Stimulated activated CD8-positive, alpha-beta memory T cell treated with anti-CD3 and anti-CD28 coated beads, Interleukin-4, amount 100 ng/mL, for 4 hours (primary cell): ENCODE measurements at places on chromosomes 1 and 21.

GRCh38 chr21:39452970-39453342, 1.2 kb downstream of the SH3BGR start:
- DNase-seq = no peak

DNA sequence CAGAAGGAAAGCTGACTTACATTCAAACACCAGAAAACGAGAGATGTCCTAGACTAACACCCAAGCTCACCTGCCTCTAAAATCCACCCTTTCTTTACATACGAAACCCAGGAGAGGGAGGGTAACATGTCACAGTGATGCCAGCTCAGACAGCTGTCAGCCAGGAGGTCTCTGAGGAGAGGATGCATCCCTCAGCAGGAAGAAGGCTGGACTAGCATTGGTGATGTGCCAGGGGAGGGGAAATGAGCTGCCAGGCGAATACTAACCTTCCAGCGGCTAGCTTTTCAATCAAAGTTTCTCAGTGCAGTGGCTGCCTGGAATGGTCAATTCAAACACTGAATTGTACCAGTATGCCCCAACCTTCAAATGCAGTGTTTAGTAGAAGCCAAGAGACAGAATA, 3.6 kb upstream of the UBE2G2 start:
- DNase-seq = no peak

DNA sequence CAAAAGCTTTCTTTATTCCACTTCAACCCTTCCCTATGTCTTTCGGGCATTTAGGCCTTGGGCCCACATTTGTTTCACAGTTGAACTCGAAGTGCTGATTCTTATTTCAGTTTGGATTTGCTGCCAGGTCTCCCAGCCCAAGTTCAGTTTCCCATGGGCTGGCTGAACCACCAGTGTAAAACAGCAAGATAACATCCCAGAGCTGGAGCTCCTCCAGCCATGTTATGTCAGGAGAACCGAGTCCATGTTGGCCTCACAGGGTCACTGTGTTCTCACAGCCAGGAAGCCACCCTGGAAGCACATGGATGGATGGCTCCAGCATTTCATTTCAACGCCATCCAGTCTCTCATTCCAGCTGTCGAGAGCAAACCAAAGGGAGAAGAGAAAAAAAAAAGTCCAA, 45.2 kb upstream of the RXRG start:
- no peak for DNase-seq

DNA sequence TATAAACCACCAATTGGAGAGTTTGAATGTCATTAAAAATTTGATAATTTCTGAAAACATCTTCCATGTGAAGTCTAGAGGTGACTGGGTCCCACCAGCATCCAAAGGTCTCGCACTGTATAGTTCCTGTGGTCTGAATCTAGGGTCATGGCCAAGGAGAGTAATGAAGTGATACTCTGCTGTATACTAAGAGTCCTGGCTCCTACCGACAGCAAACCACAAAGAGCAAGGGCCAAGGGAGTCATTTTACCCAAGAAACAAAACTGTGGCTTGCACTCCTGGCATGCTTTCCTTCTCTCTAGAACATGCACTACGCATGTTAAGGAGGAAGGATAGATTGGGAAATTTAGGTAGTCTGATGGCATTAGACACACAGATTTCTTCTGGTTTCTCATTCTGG, 115.6 kb downstream of the BRINP2 start:
- DNase-seq = no peak

DNA sequence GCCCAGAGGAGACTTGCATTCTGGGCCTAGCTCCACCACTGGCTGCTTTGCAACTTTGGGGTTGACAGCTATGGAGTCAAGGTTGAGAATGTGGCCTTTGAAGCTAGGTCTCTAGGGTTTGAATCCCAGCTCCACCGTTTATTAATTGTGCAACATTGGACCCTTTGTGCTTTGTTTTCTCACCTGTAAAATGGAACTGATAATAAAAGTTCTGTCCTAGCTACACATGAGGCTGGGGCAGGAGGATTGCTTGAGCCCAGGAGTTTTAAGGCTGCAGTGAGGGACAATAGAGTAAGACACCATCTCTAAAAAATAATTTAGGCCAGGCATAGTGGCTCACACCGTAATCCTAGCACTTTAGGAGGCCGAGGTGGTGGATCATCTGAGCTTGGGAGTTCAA, 15.2 kb upstream of the LMNA start:
- no peak for DNase-seq

- no peak for DNase-seq
These were observed 119.6 kb downstream of the TOMM20 start for GRCh38 chr1:235009074-235009473.

- DNase-seq = no peak
These were observed 60.5 kb downstream of the SYT2 start for GRCh38 chr1:202649553-202650392.

DNA sequence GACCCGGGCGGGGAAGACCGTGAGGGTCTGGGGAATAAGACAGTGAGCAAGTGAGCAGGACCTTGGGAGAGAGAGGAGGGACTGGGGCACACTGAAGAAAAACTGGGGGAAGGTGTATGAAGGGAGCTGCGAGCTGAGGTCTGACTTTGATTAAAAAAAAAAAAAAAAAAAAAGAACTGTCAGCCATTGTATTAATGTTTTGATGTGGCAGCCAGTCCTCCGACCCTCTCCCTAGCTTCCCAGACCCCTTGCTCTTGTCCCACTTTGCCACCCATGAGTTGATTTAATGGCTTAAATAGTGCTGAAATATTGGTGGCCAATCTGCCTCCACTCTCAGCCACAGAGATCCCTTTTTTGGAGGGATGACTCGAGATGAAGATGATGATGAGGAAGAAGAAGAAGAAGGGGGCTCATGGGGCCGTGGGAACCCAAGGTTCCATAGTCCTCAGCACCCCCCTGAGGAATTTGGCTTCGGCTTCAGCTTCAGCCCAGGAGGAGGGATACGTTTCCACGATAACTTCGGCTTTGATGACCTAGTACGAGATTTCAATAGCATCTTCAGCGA, 652 bp downstream of the HAX1 start:
- no peak for DNase-seq

- DNase-seq = no peak
These were observed 4.7 kb downstream of the PGBD5 start for GRCh38 chr1:230421481-230421880.

DNA sequence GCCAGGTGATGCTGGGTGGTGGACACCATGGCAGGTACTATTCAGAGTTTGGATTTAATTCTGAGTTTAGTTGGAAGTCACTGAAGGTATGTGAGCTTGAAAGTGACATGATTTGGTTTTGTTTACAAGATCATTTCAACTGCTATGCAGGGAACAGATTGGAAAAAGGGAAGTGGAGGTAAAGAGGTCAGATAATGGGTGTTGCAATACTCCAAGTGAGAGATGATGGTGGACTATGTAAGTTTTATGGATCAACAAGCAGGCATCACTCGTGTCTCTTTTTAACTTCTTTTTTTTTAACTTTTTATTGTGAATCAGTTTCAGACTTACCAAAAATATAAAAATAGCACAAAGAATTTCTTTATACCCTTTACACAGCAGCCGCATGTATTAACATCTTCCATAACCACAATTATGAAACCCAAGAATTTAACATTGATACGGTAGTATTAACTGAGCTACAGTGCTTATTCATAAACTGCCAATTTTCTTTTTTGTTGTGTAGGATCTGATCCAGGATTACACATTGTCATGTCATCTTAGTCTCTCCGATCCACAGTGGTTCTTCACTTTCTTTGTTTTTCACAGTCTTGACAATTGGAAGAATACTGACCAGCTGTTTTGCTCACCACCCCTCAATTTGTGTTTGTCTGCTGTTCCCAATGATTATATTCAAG, 24.9 kb upstream of the NHLH2 start:
- DNase-seq = no peak

GRCh38 chr1:55781944-55782482, 566.8 kb upstream of the USP24 start:
- DNase-seq = no peak
